ENCODE measurements at places on chromosomes 4 and X. TPM values are rescaled to one million over a fixed set of nuclear protein-coding genes. Genes with fewer than 3 reads are reported as not detected.

PSAPL1 gene
- total RNA-seq, result not detected

PAGE1 gene
- not detected for total RNA-seq

ZNF827 gene
- 11.8 TPM for total RNA-seq

CYLC1 gene
- not detected for total RNA-seq

CLGN gene
- total RNA-seq, result 0.26 TPM

HTR2C gene
- not detected for total RNA-seq

CENPVL3 gene
- not detected for total RNA-seq

CCDC149 gene
- not detected for total RNA-seq

MAGEA1 gene
- not detected for total RNA-seq

TMPRSS11B gene
- total RNA-seq, result not detected

- no peak for DNase-seq
These were observed 509.6 kb downstream of the MID1IP1 start for GRCh38 chrX:39310891-39311290.

- DNase-seq, result no peak
These were observed 515.1 kb upstream of the DIPK2B start for GRCh38 chrX:45715748-45716147.

- DNase-seq, result no peak
These were observed 80.5 kb downstream of the TBC1D9 start for GRCh38 chr4:140675599-140676231.

- DNase-seq, result no peak
These were observed 895 bp downstream of the ADGRL3 start for GRCh38 chr4:61200916-61201526.

- no peak for DNase-seq
These were observed 77.9 kb downstream of the APBB2 start for GRCh38 chr4:41136456-41136855.

GRCh38 chrX:19814240-19814639 lies 73.2 kb downstream of the SH3KBP1 start:
- DNase-seq, result no peak

GRCh38 chrX:11887175-11887574 lies 129.1 kb downstream of the MSL3 start:
- DNase-seq, result no peak

- no peak for DNase-seq
These were observed 20.7 kb upstream of the UCHL1 start for GRCh38 chr4:41236032-41236431.

DNA sequence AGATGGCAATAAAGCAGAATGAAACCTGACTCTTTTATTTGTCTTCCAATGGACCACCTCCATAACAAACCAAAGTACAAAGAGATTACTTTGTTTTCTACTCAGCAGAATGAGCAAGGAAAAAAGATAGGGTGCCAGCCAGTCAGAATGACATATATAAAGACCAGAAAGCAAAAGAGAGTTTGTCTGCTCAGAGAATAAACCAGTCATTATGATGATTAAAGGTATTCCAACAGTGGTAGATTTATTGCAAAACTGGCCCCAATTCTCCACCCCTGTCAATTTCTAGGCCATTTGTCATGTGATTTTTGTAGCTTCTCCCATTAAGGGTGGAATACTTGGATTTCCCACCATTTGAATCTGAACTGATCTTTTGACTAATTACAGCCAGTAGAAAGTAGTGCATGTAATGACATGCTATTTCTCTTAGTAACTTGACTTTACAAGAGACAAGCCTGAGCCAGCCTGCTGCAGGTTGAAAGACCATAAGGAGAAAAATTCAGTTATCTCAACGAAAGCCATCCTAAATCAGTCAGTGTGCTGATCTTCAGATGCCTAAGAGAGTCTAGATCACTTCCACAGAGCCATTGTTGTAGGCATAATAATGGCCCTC lies 203.1 kb downstream of the EPHA5 start:
- DNase-seq, result no peak

GRCh38 chr4:183961795-183962194 lies 56.7 kb downstream of the STOX2 start:
- no peak for DNase-seq

DNA sequence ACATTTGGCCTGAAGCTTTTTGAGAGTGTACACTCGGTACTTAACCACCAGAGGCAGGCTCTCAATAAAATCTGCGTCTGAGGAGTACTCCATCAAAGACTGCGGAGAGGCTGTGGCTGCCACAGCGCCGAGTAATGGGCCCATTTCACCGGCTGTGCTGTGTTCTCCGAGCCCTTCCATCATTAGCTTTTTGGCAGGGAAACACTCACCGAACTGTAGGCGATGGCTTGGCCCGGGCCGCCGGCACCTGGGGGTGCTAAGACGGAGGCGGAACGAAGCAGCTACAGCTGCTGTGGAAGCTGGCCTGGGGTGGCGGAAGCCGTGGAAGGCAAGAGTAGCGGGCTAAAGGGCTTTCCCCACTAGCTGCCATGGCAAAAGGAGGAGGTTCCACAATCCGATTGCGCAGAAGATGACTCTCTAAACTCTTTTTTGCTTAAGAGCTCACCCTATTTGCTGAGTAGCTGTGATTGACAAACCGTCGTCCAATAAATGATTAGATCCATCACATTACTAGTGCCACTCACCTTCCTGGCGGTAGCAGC lies 48.5 kb upstream of the PABPC1L2A start:
- DNase-seq, result no peak

DNA sequence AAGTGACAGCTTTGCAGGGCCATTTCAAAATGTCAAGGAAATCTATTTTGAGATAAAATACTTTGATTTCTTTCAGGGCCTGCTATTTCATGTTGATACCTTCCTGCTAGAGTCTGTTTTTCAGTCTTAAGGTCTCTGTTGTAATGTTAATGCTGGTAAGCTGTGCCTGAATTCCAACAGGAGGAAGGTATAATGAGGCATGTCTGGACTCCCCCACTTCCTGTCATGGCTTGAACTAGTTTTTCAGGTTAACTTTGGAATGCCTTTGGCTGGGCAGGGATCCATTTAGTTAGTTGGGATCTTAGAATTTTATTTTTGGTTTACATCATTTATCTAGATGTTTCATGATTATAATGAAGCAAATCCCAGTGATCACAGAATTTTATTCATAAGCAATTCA lies 279.0 kb downstream of the CFAP47 start:
- no peak for DNase-seq
